ENCODE measurements at places on chromosomes 2 and 18. TPM values are rescaled to one million over a fixed set of nuclear protein-coding genes. Genes with fewer than 3 reads are reported as not detected.

Gene RAPH1
- total RNA-seq = 12.0 TPM

Gene SLC30A3
- not detected for total RNA-seq

Gene AMER3
- total RNA-seq = not detected

Gene LAMA1
- total RNA-seq = 269 TPM

Gene C2orf15
- total RNA-seq = not detected

Gene TMEM200C
- total RNA-seq = not detected

Gene CXCR4
- not detected for total RNA-seq

Gene HOXD8
- not detected for total RNA-seq

Gene BCL11A
- total RNA-seq = 0.34 TPM

Gene AGXT
- total RNA-seq = not detected

Gene ACADL
- not detected for total RNA-seq

Gene SLC5A7
- total RNA-seq = not detected

Gene NEDD4L
- total RNA-seq = 240 TPM

Gene CCNT2
- total RNA-seq = 24.1 TPM

Gene HOXD13
- not detected for total RNA-seq

Gene CSRNP3
- total RNA-seq = 5.7 TPM

Gene WDR12
- 98.4 TPM for total RNA-seq

Gene BCL2
- total RNA-seq = 35.3 TPM

Gene ITPRIPL1
- total RNA-seq = under 0.01 TPM

Gene TRABD2A
- 3.6 TPM for total RNA-seq

Gene MRO
- total RNA-seq = 3.8 TPM

Gene CAPN14
- total RNA-seq = 0.34 TPM

Gene GALNT3
- 53.0 TPM for total RNA-seq

Gene SCYGR4
- under 0.01 TPM for total RNA-seq

Gene PROM2
- total RNA-seq = 0.34 TPM

Gene ORC4
- 32.6 TPM for total RNA-seq

Gene ZNF638
- 90.5 TPM for total RNA-seq

Gene DCDC2C
- total RNA-seq = not detected

Gene PID1
- 4.5 TPM for total RNA-seq

Gene LYPD1
- total RNA-seq = 122 TPM

Gene AOX1
- 1.7 TPM for total RNA-seq

Gene TMEM247
- not detected for total RNA-seq

Gene PRKAG3
- not detected for total RNA-seq

Gene KHK
- 3.7 TPM for total RNA-seq

Gene PTPRN
- 0.33 TPM for total RNA-seq

Gene GTF3C2
- total RNA-seq = 57.6 TPM

Gene DSG1
- not detected for total RNA-seq

Gene SKOR2
- not detected for total RNA-seq

Gene FOXD4L1
- total RNA-seq = not detected

Gene STK36
- 19.0 TPM for total RNA-seq

Gene R3HDM1
- total RNA-seq = 13.7 TPM

Gene EML6
- under 0.01 TPM for total RNA-seq

Gene SCYGR6
- total RNA-seq = not detected

Measured in melanocyte of skin (primary cell).